Activated naive CD8-positive, alpha-beta T cell treated with anti-CD3 and anti-CD28 coated beads, Interleukin-2, amount 10 ng/mL, durations not matched to agents 7 days and 5 days (primary cell): ENCODE measurements at places on chromosomes 2 and 18. TPM values are rescaled to one million over a fixed set of nuclear protein-coding genes. Genes with fewer than 3 reads are reported as not detected.

Gene CIDEA
- not detected for total RNA-seq

Gene HMSD
- not detected for total RNA-seq

Gene SIX3
- total RNA-seq: not detected

Gene SP140
- 58.7 TPM for total RNA-seq

Gene AQP12B
- total RNA-seq: not detected

Gene FOSL2
- total RNA-seq: 30.1 TPM

Gene POTEJ
- total RNA-seq: not detected

Gene MEIS1
- total RNA-seq: not detected

Gene ITGA4
- 216 TPM for total RNA-seq

Gene C2orf66
- 0.17 TPM for total RNA-seq

Gene TNS1
- total RNA-seq: 15.1 TPM

Gene SAG
- total RNA-seq: not detected

Gene RGPD6
- total RNA-seq: 15.5 TPM

Gene ANKRD30BL
- 0.20 TPM for total RNA-seq

Gene FRZB
- not detected for total RNA-seq

Gene FAM237A
- total RNA-seq: not detected
